ENCODE measurements at places on chromosomes 3 and 15.

DNA sequence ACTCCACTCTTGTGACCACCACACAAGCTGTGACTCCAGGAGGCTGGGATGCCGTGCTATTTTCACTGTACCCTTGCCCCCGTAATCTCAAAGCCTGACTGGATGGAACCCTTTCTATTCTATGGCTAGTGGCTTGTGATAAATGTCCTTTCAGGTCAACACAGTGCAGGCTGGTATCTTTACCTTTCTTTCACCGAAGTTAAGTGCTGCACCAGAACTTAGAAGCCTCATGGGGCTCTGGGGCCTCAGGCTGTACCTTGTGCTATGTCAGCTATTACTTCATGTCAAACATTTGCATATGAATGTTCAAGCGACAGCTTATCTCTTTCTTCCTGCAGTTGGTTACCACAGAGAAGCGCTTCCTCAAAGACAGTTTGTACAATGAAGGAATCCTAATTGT, 66.8 kb downstream of the RPL39L start:
- DNase-seq: peak; percentile 75

DNA sequence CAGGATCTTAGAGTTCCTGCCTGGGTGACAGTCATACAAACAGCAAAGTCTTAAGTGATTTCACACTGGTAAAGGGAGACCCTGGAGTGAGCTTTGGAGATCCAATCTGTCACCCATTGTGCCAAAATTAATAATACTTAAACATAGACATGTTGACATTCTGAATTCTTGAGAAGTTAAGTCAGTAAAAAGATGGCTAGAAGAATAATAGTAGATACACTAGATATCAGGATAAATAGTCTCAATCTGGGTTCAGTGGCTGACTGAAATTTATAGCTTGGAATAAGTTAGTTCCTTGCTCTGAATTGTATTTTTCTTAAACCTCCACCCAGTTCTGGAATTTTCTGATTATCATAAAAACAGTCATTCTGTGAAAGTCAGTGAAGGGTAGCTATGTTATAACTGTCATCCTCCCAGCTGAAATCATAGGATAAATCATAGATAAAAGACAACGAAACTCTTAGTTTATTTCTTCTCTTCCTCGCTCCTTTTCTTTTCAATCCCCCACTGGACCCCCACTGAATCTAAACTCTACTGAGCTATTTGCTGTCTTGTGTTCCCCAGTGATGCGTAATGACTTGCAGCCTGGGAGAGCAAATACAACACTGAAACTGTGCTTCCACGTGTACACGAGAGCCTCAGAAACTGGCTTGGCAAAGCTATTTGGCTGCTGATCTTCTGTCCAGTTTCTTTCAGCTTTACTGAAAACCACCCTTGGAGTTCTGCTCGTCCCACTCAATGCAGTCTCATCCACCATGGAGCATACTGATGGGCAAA, 175.4 kb upstream of the TP63 start:
- DNase-seq: no peak

- DNase-seq: no peak
Measured at GRCh38 chr3:131110087-131110486, 83.4 kb downstream of the NEK11 start.

GRCh38 chr15:92603743-92604470, 51.7 kb downstream of the FAM174B start:
- no peak for DNase-seq

GRCh38 chr3:138063416-138063815, 52.0 kb downstream of the DZIP1L start:
- no peak for DNase-seq

DNA sequence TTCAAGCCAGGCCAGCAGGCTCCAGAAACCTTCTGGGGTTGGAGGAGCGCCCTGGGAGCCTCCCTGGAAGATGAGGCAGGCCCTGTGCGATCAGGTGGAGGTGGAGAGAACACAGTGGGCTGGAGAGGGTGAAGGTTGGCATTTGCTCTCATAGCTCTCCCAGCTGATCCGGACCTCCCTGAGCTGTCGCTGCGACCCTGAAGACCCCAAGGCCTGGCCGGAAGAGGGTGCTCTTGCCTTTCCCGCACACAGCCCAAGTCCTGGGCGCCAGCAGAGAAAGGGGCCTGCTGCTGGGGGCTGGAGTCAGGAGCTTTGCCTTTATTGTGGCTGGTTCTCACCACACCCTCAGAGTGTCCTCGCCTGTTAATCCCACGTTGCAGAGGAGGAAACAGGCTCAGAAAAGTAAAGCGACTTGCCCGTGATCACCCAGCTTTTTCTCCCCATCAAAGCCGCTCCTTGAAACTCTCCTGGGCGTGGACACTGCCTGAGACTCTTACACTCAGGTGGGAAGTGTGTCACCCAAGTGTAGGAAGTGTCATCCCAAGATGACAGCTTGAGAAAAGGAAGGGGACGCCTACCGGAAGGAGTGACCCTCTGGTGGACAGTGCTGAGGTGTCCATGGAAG, 8.6 kb upstream of the RPL29 start:
- DNase-seq: peak; percentile 38

DNA sequence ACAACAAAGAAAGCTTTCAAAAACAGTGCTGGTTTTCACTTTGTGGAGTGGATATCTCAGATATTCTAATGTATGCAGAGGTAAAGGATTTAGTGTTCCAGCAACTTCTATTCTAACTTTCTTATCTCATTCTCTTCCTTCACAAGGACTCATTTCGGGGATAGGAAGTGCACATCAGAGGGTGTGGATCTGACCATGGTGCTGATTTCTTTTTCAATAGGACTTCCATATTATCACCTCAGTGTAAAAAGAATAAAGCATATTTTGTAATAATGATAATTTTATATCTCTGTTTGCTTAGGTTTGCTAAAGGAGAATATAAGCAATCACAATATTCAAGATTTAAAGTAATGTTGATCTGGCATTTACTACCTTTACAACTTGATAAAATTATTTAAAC, 12.5 kb upstream of the CADM2 start:
- DNase-seq: peak; percentile 25

GRCh38 chr3:64798316-64798715, 110.5 kb upstream of the ADAMTS9 start:
- no peak for DNase-seq

DNA sequence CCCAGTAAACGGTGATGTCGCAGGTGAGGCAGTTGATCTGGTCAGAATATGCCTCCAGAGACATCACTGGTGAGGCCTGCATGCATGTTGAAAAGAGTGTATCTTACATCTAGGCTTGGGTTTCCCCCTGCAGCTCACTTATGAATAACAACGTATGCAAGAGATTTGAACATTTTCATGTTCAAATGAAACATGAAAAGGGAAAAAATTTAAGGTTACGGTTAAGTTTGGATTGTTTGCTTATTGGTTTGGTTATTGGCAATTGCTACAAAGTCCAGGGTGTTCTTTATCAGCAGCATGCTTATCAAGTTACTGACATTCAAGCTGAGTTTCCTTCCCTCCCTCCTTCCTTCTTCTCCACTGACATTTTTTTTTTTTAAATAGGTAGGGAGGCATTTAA, 123.2 kb downstream of the IGF1R start:
- peak; percentile 57 for DNase-seq

DNA sequence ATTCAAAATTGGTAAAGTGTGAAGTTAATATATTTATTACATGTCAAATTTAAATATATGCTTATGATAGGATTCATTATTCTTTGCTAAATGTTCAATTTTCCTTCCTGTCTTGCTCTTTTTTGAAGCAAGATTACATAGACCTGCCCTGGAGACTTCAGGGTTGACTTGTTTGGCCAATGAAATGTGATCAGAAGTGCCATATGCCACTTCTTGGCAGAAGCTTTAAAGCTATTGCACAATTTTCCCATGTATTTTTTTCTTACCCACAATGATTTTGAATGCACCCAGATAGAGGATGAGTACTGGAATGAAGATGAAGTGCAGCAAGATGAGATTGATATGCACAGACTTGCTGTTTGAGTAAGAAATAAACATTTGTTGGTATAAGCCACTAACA, 406.3 kb upstream of the BCHE start:
- DNase-seq: no peak

- no peak for DNase-seq
Measured at GRCh38 chr15:74239051-74239705, 3.1 kb downstream of the CCDC33 start.

- no peak for DNase-seq
Measured at GRCh38 chr15:47422881-47423665, 294.2 kb upstream of the SEMA6D start.

- DNase-seq: no peak
Measured at GRCh38 chr15:26109203-26109602, 246.1 kb upstream of the ATP10A start.

DNA sequence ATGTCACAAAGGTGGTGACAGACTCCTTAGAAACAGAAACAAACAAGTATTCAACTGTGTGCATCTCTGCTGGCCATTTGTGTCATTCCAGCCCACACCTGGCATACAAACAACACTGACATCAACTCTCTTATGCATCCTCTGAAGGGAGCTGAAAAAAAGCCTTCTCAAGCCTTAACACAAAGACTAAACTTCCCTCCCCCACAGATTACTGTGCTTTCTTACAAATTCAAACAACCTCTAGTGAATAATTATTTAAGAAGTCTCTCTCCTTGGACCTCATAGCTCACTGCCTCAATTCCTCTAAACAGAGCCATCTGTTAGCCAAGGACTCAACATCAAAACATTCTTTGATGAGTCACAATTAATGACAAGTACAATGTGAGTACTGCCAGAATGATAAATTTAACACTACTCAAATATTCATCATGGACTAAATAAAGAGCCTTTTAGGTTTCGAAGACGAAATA, 132.1 kb downstream of the WDR76 start:
- no peak for DNase-seq

DNA sequence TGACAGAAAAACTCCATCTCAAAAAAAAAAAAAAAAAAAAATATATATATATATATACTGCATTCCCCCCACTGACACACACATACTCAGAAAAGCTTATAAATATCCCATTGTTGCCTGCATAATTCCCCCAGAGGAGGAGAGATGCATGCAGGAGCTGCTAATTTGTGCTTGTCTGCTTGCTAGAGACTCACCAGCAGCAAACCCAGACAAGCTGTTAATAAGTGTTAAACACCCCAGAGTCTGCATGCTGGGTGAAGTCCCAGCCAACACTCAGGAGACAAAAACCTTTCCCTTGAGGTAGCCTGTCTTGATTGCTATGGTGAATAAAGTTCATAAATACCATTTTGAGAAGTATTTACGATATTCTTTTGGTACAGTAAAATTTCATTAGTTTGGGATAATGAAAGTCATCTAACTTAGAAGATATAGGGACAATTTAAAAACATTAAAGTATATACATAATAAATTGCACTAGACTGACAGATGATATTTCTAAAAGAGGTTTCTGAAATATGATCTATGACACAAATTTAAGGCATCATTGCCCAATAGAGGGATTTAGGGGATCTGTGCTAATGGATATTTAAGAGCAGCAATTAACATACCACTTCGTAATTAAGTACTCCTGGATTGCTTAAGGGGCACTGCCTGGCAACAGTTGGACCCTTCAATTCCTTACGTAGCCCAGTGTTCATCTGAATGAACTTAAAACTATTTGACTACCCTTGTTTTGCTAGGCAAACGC, 400.0 kb upstream of the C2CD4B start:
- DNase-seq: no peak

GRCh38 chr3:59386165-59386564, 336.3 kb upstream of the CFAP20DC start:
- DNase-seq: no peak

- peak; percentile 24 for DNase-seq
Measured at GRCh38 chr3:46138581-46138980, 69.5 kb downstream of the CCR1 start.

GRCh38 chr3:175895731-175896130, 1036.6 kb downstream of the NAALADL2 start:
- no peak for DNase-seq

DNA sequence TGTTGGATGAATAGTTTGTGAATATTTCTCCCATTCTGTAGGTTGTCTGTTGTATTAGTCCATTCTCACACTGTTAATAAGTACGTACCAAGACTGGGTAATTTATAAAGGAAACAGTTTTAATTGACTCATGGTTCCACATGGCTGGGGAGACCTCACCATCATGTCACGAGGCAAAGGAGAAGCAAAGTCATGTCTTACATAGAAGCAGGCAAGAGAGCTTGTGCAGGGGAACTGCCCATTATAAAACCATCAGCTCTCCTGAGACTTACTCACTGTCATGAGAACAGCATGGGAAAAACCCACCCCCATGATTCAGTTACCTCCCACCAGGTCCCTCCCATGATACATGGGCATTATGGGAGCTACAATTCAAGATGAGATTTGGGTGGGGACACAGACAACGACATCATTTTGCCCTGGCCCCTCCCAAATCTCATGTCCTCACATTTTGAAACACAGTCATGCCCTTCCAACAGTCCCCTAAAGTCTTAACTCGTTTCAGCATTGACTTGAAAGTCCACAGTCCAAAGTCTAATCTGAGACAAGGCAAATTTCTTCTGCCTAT, 133.2 kb downstream of the LMLN start:
- no peak for DNase-seq

- peak; percentile 77 for DNase-seq
Measured at GRCh38 chr3:71584394-71585011, 975 bp upstream of the FOXP1 start.

All from hematopoietic multipotent progenitor cell treated with erythropoietin and hydrocortisone succinate and interleukin-3 and kit ligand, for 6 days (in vitro differentiated cells).